NCI-H1417 treated with DMSO at 0.1 percent for 48 hours (cell line): ENCODE measurements at places on chromosomes 16 and 17.

DNA sequence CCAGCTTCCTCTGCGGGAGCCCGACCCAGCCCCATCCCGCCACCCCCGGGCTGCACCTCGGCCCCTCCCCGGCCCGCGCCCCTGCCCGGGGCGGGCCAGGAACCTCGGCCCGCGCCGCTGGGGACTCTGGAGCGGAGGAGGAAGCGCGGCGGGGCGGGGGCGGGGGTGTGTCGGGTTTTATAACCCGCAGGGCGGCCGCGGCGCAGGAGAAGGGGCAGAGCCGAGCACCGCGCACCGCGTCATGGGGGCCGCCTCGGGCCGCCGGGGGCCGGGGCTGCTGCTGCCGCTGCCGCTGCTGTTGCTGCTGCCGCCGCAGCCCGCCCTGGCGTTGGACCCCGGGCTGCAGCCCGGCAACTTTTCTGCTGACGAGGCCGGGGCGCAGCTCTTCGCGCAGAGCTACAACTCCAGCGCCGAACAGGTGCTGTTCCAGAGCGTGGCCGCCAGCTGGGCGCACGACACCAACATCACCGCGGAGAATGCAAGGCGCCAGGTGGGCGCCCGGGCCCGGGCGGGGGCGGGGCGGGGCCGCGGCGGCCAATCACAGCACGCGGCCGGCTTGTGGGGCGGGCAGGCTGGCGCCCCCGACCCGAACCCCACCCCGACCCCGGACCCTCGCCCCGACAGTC, at the start of gene ACE:
Gene ACE (plus strand): TSS at position 208 of the 626 bp plus-strand sequence. CDS start 34 bp downstream, at position 242.
- no peak for DNase-seq

DNA sequence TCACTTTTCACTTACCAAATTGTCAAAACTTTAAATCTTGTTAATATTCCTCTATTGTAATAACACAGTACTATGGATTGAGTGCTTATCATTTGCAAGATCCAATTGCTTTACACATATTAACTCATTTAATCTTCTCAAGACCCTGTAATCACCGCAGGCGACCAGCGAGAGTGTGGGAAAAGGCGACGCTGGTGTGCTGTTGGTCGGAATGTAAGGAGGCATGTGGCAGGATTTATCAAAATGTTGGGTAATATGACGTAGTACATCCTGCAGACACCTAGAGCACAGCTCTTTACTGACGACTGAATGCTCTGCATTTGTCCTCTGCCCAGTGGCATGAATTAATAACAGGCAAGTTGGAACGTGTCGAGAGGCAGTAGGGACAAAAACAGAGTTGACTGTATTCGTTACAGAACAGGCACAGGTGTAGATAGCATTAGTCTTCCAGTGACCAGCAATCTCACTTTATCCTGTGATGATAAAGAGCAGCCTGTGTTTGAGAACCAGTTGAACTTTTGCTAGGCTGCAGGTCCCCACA, 80.3 kb downstream of the TNRC6C start:
- DNase-seq = no peak

- DNase-seq = no peak
These were observed 103.8 kb downstream of the ANKFN1 start for GRCh38 chr17:56257075-56257474.

GRCh38 chr16:5466551-5466950, 369.0 kb upstream of the EEF2KMT start:
- no peak for DNase-seq

DNA sequence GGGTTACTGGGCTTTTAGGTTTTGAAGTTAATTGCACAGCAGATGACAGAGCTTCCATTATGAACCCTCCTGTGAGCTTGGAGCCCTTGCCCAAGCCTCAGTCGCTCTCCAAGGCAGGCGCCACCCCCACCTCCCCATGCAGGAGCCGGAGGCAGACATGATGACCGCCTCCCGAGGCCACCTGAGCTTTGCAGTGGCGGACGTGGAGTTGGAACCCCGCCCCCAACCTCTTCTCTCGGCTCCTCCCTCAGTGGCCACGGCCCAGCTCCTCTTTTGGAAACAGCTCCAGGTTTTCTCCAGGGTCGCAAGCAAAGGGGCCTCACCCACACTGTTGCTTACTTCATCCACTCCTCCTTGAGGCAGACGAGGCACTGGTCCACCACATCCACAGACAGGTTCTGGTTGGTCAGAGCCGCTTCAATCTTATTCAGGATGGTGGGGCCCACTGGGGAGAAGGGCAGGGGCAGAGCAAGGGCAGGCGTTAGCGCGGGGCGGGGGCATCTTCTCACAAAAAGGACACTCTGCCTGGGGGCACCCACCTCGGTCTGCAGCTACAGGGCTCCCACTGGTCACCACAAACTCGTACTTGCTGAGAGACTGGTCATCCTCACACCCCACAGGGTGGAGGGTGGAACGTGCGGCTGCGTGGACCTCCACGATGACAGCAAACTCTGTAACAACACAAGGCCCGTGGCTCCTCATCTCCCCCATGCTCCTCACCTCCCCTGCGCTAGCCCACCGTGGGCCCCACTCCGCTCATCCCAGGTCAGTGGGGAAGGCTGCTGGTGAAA, 8.7 kb upstream of the PLD6 start:
- DNase-seq = no peak

GRCh38 chr16:3158026-3158509, 23.2 kb downstream of the ZNF213 start:
- DNase-seq = no peak

- DNase-seq = no peak
These were observed 19.0 kb downstream of the ADAD2 start for GRCh38 chr16:84209989-84210388.

DNA sequence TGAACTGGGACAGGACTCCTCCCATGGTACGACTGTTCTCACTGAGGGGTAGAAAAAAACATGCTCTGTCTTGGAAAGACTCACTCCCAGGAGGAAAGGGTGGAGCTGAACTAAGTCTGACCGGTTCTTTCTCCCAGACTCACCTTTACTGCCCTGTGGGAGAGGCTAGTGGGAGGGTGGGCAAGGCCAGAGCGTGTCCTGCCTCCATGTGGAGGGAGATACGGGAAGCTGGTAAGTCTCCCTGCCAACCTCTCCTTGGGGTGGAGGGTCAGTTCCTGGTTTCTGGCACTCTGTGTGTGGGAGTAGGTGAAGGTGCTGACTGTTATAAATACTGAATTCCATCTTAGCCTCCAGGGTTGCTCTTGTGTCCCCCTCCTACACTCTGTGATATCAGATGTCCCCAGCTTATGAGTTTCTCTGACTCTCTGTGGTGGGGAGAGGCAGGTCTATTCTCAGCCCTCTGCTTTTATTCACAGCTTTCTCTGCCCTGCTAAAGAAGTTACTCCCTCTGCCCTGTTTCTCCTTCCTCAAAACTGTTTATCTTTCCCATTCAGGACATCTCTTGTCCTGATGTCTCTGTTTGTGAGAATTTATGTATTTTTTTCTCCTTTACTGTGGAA, 26.9 kb upstream of the FAM20A start:
- no peak for DNase-seq

DNA sequence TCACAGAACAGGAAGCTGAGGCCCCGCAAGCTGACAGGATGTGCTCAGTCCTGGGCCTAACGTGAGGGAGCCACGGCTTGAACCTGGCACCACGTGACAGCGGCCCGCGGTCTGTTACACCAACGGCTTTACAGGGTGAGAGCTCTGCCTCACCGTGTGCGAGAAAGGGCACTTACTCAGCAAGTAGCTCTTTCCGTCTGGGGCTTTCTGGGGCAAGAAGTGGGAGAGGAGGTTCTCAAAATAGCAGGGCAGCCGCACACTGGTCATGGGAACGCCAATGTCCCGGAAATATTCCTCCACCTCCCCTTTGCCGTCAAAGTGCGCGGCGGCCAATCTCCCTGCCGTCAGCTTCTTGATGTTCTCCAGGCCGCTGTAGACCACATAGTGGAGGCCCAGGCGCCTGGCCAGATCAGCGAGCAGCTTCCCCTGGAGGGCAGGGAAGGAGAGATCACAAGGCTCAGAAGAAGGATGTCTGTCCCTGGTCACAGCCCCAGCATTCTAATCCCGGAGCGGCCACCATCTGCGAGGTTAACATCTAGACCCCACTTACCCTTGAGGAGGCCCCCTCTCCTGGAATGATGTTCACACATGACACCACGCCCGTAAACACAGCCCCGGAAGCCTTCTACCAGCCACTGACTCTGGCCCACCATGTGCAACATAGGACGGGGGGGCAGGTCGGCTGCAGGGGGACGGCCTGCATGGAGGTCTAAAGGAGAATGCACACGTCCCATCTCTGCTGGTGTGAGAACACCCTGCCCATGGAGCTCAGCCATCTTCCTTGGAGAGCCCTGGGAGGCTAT, 8.2 kb downstream of the NMRAL1 start:
- no peak for DNase-seq

- DNase-seq = no peak
These were observed 507.5 kb upstream of the HSBP1 start for GRCh38 chr16:83300326-83300725.

DNA sequence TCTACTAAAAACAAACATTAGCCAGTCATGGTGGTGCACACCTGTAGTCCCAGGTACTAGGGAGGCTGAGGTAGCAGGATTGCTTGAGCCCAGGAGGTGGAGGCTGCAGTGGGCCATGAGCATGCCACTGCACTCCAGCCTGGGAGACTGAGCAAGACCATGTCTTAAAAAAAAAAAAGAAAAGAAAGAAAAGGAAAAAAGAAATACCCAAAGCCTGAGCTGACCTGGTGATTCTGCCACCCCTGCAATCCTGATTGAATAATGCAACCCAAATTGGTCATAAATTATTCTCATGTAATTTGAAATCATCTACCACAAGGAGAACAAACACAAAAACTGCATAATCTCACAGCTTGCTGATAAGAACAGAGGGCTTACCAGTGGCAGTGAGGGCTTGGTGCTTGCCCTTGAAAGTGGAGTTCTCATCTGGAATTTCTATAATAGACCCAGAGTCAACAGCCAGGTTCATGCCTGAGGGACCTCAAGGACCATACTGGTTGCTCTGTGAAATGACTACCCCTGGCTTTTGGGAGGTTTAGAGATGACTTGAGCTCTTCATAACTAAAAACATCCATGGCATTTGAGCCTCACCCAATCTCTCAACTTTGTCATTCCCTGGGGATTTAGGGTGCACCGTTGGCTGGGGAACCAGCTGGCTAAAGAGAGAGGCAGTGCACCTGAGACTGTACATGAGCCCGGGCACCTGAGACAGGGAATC, 35.4 kb upstream of the TMC5 start:
- DNase-seq = no peak

- no peak for DNase-seq
These were observed 318.3 kb downstream of the CBLN1 start for GRCh38 chr16:48963306-48963705.

DNA sequence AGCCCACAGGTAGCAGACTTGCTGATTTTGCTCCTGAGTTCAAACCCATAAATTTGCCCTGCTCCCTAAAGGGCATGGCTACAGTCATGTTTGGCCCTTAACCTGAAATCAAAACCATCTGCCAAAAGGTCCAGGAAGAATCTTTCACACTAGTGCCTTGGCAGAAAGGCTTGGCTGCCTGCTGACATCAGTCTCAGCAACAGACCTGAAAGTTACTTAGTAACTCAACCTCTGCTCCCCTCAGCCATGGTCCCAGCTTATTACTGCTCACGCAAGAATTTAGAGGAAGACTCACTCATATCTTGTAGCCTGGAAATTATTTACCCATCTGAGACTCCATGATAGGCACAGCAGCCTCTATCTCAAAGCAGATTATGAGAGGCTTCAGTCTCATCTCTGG, 98.0 kb upstream of the KIF2B start:
- no peak for DNase-seq

GRCh38 chr16:57976331-57976796, 5.4 kb upstream of the CNGB1 start:
- DNase-seq = no peak

- no peak for DNase-seq
These were observed 49.1 kb downstream of the RAI1 start for GRCh38 chr17:17730250-17730935.

- no peak for DNase-seq
These were observed 41.7 kb upstream of the MGAT5B start for GRCh38 chr17:76826330-76827068.

DNA sequence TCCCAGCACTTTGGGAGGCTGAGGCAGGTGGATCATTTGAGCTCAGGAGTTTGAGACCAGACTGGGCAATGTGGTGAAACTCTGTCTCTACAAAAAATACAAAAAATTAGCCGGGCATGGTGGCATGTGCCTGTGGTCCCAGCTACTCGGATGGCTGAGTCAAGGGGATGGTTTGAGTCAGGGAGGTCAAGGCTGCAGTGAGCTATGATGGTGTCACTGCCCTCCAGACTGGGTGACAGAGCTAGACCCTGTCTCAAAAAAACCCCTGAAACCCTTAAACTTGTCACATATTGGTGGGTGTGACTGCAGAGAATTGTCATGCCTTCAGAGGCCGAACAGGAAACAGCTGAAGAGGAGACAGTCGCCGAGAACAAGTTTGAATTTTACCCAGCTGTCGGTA, 13.4 kb downstream of the RPTOR start:
- DNase-seq = no peak

GRCh38 chr17:2082003-2082781, 27.3 kb downstream of the HIC1 start:
- no peak for DNase-seq

- no peak for DNase-seq
These were observed 667.4 kb upstream of the SALL1 start for GRCh38 chr16:51818342-51818944.

GRCh38 chr16:71986131-71986530, 14.1 kb downstream of the PKD1L3 start:
- no peak for DNase-seq

DNA sequence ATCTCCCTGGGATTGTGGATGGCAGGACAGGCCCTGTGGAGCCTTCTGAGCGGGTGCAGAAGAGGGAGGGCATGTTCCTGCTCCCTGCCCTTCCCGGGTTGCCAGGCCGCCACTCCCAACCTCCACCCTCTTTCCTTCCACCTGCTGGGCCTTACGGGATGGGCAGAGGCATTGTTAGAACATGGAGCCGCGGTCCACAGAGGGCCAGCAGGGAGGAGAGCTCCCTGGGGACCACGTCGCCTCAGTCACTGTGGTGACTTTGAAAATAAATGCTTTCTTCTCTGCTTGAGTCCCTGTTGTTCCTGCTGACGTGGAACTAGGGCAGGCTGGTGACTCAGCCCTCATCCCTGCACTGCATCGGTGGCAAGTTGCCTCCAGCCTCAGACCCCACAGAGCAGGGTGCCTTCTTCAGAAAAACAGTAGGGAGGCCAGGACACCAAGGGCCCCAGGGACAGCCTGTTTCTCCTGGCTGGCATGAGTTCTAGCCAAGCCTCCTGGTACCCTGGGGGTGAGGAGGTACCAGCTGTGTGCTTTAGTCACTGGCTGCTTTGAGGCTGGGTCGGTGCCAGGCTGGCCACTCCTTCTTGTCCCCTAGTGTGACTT, 224.9 kb downstream of the SEC14L1 start:
- no peak for DNase-seq

DNA sequence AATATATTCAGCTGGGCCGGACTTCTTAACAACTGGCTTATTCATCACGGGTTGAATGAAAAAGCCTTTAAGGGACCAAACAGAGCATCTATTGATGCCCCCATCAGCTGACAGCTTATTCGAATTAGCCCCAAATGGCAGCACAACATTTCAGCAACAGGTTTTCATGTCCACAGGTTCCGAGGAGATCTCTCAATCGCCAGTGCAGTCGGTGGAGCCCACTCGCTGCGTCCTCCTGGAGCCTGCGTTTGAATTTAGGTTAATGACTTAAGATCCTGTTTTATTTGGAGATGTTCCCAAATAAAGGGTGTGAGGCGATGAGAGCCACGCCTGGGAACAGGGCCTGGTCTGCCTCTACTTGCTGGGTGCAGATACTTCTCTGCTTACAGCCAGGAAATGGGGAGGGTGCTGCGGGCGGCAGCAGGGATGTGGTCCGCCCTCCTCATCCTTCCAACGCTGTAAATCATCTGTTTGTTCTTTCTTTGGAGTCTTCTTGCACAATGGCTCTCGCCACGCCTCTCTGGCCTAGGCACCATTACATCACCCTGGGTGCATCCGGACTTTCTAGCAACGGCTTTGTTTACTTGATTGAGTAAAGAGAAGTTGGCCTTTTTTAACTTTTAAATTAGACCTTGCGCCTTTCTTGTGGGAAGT, 22.6 kb downstream of the NDE1 start:
- no peak for DNase-seq
